ENCODE measurements at places on chromosomes 7 and 10.

- no peaks in the 10 kb centered on the region for H3K4me1 ChIP-seq
- no peaks in the 10 kb centered on the region for H3K36me3 ChIP-seq
Observed at GRCh38 chr10:95542330-95542729, 18.8 kb downstream of the SORBS1 start.

GRCh38 chr7:42238709-42239366, 1.8 kb upstream of the GLI3 start:
- peaks cover 55% of the 10 kb centered on the region for H3K27me3 ChIP-seq
- H3K4me1 ChIP-seq = peaks cover 13% of the 10 kb centered on the region
- no peaks in the 10 kb centered on the region for H3K36me3 ChIP-seq
- H3K4me3 ChIP-seq = no peak overlapping the region

- no peaks in the 10 kb centered on the region for H3K27me3 ChIP-seq
- H3K4me3 ChIP-seq = no peak overlapping the region
- H3K27ac ChIP-seq = no peak overlapping the region
- DNase-seq = no peak
Observed at GRCh38 chr10:59109826-59110225, 66.6 kb upstream of the PHYHIPL start.

- H3K36me3 ChIP-seq = no peaks in the 10 kb centered on the region
- H3K4me1 ChIP-seq = peaks cover 2% of the 10 kb centered on the region
- peaks cover 27% of the 10 kb centered on the region for H3K27me3 ChIP-seq
- DNase-seq = no peak
Observed at GRCh38 chr7:74023092-74023536, 4.9 kb upstream of the ELN start.

- H3K36me3 ChIP-seq = peaks cover 16% of the 10 kb centered on the region
- DNase-seq = no peak
- H3K27ac ChIP-seq = peak overlapping the region; percentile 48
- H3K4me1 ChIP-seq = peaks cover 36% of the 10 kb centered on the region
- no peak overlapping the region for H3K4me3 ChIP-seq
Observed at GRCh38 chr10:45408421-45409319, 34.7 kb downstream of the ALOX5 start.

GRCh38 chr7:68725843-68726785, 872.2 kb upstream of the AUTS2 start:
- no peak for DNase-seq
- H3K4me3 ChIP-seq = no peak overlapping the region
- no peak overlapping the region for H3K27ac ChIP-seq

- DNase-seq = no peak
- no peak overlapping the region for H3K27ac ChIP-seq
- H3K36me3 ChIP-seq = no peaks in the 10 kb centered on the region
- no peak overlapping the region for H3K4me3 ChIP-seq
Observed at GRCh38 chr7:71350680-71351079, 218.7 kb downstream of the GALNT17 start.

- no peak overlapping the region for H3K4me3 ChIP-seq
- no peaks in the 10 kb centered on the region for H3K27me3 ChIP-seq
Observed at GRCh38 chr7:130544356-130544755, 52.5 kb downstream of the MEST start.

- no peaks in the 10 kb centered on the region for H3K27me3 ChIP-seq
- H3K27ac ChIP-seq = no peak overlapping the region
- no peaks in the 10 kb centered on the region for H3K4me1 ChIP-seq
Observed at GRCh38 chr7:46603296-46603752, 682.3 kb upstream of the IGFBP3 start.

GRCh38 chr7:137961200-137962177, 40.4 kb downstream of the CREB3L2 start:
- no peaks in the 10 kb centered on the region for H3K36me3 ChIP-seq
- no peak overlapping the region for H3K27ac ChIP-seq
- no peaks in the 10 kb centered on the region for H3K27me3 ChIP-seq
- peak; percentile 82 for DNase-seq
- no peak overlapping the region for H3K4me3 ChIP-seq
- peaks cover 36% of the 10 kb centered on the region for H3K4me1 ChIP-seq

DNA sequence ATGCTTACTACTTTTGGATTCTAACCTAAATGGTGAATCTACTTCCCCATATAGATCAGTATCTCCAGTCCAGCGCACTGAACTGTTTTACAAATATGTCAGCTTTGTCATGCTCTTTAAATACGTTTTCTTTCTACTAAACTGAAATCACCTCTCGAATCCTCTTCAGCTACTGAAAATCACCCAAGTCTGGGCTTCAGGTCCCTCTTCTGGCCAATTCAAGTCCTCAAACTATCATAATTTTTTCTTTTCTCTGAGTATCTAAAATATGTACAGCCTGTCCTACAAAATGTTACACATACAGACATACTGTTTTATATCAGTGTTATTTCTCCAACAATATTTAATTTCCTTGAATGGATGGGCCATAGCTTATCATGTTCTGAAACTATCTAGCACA, 84.2 kb downstream of the CACNA2D1 start:
- H3K27ac ChIP-seq = no peak overlapping the region
- H3K4me1 ChIP-seq = no peaks in the 10 kb centered on the region
- no peak overlapping the region for H3K4me3 ChIP-seq
- DNase-seq = no peak

GRCh38 chr7:107212725-107213124, 43.9 kb downstream of the HBP1 start:
- H3K27ac ChIP-seq = no peak overlapping the region
- no peak for DNase-seq
- no peaks in the 10 kb centered on the region for H3K27me3 ChIP-seq
- no peaks in the 10 kb centered on the region for H3K4me1 ChIP-seq
- H3K36me3 ChIP-seq = peaks cover 36% of the 10 kb centered on the region

- no peak overlapping the region for H3K27ac ChIP-seq
- no peak overlapping the region for H3K4me3 ChIP-seq
- DNase-seq = no peak
- H3K36me3 ChIP-seq = no peaks in the 10 kb centered on the region
Observed at GRCh38 chr10:79601939-79602338, 8.8 kb upstream of the SFTPA1 start.

- H3K4me3 ChIP-seq = no peak overlapping the region
- no peaks in the 10 kb centered on the region for H3K36me3 ChIP-seq
- no peaks in the 10 kb centered on the region for H3K27me3 ChIP-seq
- peak overlapping the region; percentile 68 for H3K27ac ChIP-seq
- H3K4me1 ChIP-seq = peaks cover 13% of the 10 kb centered on the region
Observed at GRCh38 chr7:115146148-115146547, 224.3 kb downstream of the MDFIC start.

DNA sequence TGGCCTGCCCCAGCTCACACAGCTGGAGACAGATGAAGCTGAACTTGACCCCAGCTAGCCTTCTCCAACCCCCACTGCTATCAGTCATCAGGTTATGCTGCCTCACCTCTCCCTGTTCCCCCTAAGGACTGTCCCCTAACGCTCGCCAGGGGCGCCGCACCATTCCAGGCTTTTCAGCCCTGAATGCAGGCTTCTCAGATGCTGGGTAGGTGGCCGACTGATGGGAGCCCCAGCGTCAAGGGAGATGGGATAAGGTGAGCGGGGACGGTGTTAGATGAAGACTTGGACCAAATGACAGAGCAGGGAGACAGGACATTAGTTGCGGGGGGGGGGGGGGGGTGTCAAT, 15.8 kb upstream of the OPALIN start:
- peak overlapping the region; percentile 23 for H3K4me3 ChIP-seq
- peaks cover 5% of the 10 kb centered on the region for H3K27me3 ChIP-seq
- no peak overlapping the region for H3K27ac ChIP-seq
- H3K4me1 ChIP-seq = peaks cover 8% of the 10 kb centered on the region
- no peak for DNase-seq

- no peaks in the 10 kb centered on the region for H3K36me3 ChIP-seq
- no peak overlapping the region for H3K27ac ChIP-seq
- no peaks in the 10 kb centered on the region for H3K27me3 ChIP-seq
- no peaks in the 10 kb centered on the region for H3K4me1 ChIP-seq
- DNase-seq = no peak
Observed at GRCh38 chr7:11613292-11613930, 218.6 kb downstream of the THSD7A start.

GRCh38 chr7:94656925-94657731, 1.2 kb upstream of the SGCE start:
- no peak for DNase-seq
- H3K36me3 ChIP-seq = no peaks in the 10 kb centered on the region
- H3K27ac ChIP-seq = no peak overlapping the region
- no peak overlapping the region for H3K4me3 ChIP-seq

DNA sequence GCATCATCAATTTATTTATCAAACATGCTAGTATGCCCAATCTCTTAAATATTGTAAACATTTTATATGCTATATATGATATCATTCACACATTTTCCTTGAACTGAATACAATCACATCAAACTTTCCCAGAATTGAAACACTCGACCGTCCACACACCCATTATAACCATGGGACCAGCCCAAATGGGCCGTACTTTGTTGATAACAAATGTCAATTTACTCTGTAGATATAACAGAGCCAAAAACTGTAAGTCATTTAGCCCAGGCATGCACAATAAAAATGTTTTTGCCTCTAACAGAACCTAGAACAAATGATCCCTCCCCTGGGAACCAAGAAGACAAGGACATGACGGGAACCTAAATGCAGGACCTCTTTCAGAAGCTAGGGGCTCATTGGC, 683 bp upstream of the ANKRD22 start:
- H3K36me3 ChIP-seq = no peaks in the 10 kb centered on the region
- no peak overlapping the region for H3K4me3 ChIP-seq
- DNase-seq = no peak
- H3K27ac ChIP-seq = peak overlapping the region; percentile 79

DNA sequence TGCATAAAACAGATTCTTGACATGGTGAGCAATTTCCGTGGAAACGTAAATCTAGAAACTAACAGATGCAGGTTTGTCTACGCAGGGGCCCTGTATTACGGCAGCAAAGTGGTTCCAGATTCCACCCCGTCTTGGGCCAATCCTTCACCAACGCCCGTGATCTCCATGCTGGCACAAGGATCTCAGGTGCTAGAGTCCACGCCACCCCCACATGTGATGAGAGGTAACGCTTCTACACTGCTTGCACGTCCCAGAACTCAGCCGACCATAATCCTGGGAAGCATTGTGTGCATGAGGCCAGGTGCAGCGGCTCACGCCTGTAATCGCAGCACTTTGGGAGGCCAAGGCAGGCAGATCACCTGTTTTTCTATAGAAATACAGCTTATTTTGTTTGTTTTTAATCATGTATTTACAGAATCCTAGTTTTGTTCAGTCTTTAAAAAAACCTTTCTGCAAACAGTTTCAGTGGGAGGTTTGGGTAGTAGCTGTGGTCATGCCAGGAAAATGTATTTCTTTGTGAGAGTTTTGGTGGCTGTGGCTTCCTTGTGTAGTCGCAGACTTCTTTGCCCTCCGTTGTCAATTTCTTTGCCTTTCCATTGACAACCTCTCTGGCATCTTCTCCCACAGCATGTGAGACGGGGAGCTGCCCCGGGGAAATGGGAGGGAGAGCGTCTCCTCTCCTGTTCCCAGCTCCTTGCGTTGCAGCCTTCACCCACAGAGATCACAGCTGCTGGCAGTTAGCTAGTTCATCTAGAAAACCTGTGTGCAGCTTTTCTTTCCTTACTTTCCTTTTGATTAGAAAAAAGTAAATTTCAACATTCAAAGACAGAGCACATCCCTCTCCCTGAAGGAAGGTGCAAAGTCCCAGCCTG, 35.7 kb downstream of the ITIH2 start:
- H3K36me3 ChIP-seq = no peaks in the 10 kb centered on the region
- no peaks in the 10 kb centered on the region for H3K27me3 ChIP-seq
- H3K4me3 ChIP-seq = no peak overlapping the region
- no peak overlapping the region for H3K27ac ChIP-seq
- no peaks in the 10 kb centered on the region for H3K4me1 ChIP-seq

DNA sequence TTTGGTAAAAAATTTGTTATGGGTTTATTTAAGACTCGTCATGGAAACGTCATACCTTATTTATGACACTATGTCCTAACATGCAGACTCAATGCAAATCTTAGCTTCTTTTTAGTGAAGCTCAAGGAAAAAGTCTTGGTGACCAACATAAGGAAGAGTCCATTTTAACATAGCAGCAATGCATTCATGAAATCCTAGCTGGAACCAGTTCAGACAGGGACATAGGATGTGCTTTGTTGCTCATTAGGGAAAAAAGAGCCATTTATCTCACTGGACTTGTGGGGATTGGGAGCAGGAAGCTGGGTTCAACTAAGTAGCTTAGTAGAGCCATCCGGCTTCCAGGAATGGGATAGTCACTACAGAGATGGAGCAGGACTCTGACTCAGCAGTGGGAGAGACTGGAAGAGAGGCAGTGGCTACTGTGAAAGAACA, 100.7 kb upstream of the DKK1 start:
- no peak for DNase-seq
- H3K4me3 ChIP-seq = no peak overlapping the region
- H3K27me3 ChIP-seq = no peaks in the 10 kb centered on the region

- peak; percentile 30 for DNase-seq
- H3K27ac ChIP-seq = peak overlapping the region; percentile 100
- no peaks in the 10 kb centered on the region for H3K27me3 ChIP-seq
- peaks cover 20% of the 10 kb centered on the region for H3K4me1 ChIP-seq
- peak overlapping the region; percentile 71 for H3K4me3 ChIP-seq
Observed at GRCh38 chr7:123748171-123748733, 551 bp downstream of the WASL start.

- no peak overlapping the region for H3K27ac ChIP-seq
- no peaks in the 10 kb centered on the region for H3K4me1 ChIP-seq
- DNase-seq = no peak
- H3K4me3 ChIP-seq = no peak overlapping the region
- no peaks in the 10 kb centered on the region for H3K27me3 ChIP-seq
- H3K36me3 ChIP-seq = no peaks in the 10 kb centered on the region
Observed at GRCh38 chr10:58885686-58886345, 290.6 kb upstream of the PHYHIPL start.

DNA sequence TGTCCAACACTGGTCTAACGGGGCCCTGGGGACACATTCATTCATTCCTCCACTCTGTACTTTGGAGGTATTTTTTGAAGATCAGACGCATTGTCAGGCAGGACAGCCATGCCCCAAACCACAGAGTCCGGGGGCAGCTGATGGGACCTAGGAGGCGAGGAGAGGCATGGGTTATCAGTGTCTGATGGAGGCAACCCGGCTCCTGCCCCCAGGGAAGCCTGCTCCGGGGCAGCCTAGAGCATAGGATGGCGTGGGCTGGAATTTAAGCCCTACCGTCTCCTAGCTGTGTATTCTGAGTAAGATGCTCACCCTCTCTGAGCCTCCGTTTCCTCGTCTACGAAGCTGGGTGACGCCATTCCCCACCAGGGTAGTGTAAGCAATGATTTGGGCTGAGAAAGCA, 55.4 kb upstream of the ELN start:
- no peak overlapping the region for H3K27ac ChIP-seq
- H3K36me3 ChIP-seq = no peaks in the 10 kb centered on the region
- H3K4me3 ChIP-seq = no peak overlapping the region
- H3K4me1 ChIP-seq = peaks cover 26% of the 10 kb centered on the region

GRCh38 chr10:110867807-110868465, 3.8 kb upstream of the PDCD4 start:
- H3K36me3 ChIP-seq = no peaks in the 10 kb centered on the region
- peak overlapping the region; percentile 98 for H3K27ac ChIP-seq
- no peak overlapping the region for H3K4me3 ChIP-seq
- H3K4me1 ChIP-seq = peaks cover 76% of the 10 kb centered on the region

GRCh38 chr7:84025332-84025927, 169.2 kb downstream of the SEMA3A start:
- no peaks in the 10 kb centered on the region for H3K4me1 ChIP-seq
- DNase-seq = no peak
- H3K36me3 ChIP-seq = no peaks in the 10 kb centered on the region

- no peaks in the 10 kb centered on the region for H3K4me1 ChIP-seq
- H3K36me3 ChIP-seq = no peaks in the 10 kb centered on the region
- H3K4me3 ChIP-seq = no peak overlapping the region
- no peak overlapping the region for H3K27ac ChIP-seq
- H3K27me3 ChIP-seq = no peaks in the 10 kb centered on the region
Observed at GRCh38 chr7:23055582-23056178, 41.8 kb upstream of the HYCC1 start.

- no peak for DNase-seq
- H3K27me3 ChIP-seq = no peaks in the 10 kb centered on the region
- H3K4me1 ChIP-seq = no peaks in the 10 kb centered on the region
- no peak overlapping the region for H3K27ac ChIP-seq
Observed at GRCh38 chr10:72146071-72146470, 57.7 kb upstream of the SPOCK2 start.

All from CD14-positive monocyte (primary cell).